ENCODE measurements at places on chromosomes 4 and X.

DNA sequence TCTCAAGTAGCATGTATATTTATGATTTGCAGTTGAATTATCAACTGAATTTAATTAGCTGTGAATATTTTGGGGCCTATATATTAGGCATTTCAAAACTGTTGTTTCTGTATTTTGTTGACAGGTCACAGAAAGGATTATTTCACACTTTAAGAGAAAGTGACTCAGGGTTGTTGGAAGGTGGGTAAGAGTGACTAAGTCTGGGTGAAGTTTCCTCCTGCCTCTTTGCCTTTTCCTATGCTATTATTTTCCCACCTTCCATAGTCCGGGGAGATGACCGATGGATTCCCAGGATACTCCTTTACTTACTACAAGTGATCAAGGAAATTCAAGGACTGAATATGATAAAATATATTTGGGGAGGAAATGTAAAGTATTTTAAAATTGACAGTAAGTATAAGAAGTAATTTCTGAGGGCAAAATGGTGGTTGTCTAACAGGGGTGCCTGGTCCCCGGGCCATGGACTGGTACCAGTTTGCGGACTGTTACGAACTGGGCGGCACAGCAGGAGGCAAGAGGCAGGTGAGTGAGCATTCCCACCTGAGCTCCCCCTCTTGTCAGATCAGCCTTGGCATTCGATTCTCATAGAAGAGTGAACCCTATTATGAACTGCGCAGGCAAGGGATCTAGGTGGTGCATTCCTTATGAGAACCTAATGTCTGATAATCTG, 175.5 kb upstream of the GPRIN3 start:
- no peak for DNase-seq

- no peak for DNase-seq
Measured at GRCh38 chr4:78703079-78703478, 73.1 kb upstream of the BMP2K start.

GRCh38 chrX:121227888-121228287, 180.5 kb downstream of the GLUD2 start:
- DNase-seq, result no peak

DNA sequence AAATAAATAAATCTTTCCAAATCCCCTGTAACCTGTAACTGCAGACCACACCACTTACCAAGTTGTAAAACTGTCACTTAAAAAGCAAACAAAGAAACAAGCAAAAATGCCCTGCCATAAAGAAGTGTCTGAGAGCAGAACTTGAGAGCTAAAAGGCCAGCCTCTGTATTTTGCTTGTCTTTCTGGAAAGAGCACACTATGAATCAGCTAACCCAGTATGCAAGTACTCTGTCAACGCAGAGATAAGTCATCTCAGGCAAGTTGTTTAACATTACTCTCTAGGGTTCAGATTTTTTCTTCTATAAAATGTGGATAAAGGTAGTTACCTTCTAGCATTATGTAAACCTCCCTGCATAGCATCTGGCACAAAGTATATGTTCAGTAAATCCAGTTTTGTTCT, 134.8 kb downstream of the HS3ST1 start:
- DNase-seq, result no peak

DNA sequence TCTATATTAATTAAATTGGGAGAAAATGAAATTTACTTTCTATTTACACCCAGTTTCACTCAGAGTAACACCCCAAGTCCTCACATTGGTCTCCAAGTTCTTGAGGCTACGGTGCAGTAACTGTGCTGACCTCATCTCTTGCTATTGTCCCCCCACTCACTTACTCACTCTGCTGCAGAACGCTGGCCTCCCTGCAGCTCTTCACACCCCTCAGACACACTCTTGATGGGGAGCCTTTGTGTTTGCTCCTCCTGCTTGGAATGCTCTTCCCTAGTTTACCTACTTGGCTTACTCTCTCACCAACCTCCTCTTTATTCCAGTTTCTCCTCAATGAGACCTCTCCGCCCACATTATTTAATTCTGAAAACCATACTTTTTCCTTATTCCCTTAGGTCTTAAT, 22.2 kb upstream of the SPARCL1 start:
- no peak for DNase-seq

DNA sequence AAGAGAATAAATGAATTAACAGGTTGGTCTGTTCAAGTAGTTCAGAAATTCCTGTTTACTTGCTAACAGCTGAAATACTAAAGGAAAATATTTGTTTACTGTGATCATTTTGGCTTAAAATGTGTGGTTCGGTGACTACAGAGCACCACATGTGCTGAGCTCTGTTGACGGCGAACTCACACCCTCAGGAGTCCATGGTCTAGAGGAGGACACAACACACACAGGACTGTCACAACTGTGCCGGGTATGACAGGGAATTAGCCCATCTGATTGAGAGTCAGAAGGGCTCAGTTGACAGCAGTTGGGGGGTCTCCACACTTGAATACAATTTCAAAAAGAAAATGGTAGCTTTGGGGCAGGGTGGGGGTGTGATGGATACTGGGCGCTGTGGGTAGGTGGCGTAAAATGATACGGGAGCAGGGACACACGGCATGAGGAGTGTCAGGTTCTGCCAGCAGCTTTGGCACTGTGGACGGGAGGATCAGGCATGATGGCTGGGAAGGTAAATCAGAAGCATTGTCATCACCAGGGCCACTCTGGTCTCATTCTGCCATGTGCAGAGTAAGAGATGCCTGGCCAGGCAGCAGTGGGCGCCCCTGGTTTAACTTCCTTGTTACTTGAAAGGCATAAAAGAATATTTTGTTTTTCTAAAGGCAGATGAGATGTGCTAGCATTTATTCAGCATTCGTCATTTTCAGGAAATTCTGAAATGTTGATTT, 33.3 kb downstream of the CLDN22 start:
- DNase-seq, result no peak

DNA sequence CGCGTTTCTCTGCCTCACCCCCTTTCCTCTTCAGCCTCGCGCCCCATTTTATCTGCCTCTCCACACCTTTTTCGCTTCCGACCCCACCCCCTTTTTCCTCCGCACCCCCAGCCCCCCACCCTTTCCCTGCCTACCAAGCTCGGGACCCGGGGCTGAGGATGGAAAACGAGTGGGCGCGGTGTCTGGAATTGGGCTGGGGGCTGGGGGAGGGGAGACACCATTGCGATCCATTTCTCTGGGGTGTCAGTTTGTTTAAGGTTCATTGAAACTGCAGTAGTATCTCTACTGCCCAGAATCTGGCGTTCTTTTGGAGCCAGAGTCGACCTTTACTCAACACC, 707 bp downstream of the SLC9A6 start:
- DNase-seq, result no peak

DNA sequence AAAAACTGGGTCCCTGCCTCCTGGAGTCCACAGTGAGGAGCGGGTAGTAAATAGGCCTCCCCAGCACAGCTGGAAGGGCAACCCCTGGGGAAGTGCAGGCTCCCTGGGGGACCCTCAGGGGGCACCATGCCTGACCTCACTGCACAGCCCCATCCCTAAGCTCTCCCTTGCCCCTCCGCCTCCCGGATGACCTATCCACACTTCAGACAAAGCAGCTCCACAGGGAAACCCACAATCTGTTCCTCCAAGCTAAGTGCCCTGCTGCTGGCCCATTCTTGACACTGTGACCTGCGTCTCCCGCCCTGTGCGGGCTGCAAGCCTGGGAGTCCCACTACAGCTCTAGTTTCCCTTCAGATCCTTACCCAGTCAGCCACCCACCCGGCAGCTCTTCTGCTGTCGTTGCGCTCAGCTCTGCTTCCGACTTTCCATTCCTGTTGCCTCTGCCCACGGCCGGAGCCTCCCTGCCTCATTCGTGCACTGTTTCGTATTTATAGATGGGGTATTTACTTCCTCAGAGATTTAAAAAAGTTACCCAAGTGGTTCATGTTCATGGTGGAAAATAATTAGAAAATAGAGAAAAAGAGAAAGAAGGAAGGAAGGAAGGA, 47.0 kb upstream of the STOX2 start:
- no peak for DNase-seq

- no peak for DNase-seq
Measured at GRCh38 chrX:19855700-19856381, 31.6 kb downstream of the SH3KBP1 start.

- no peak for DNase-seq
Measured at GRCh38 chr4:8886612-8887406, 15.2 kb upstream of the HMX1 start.
